GM03348 (cell line): ENCODE measurements at places on chromosomes 11 and 22.

GRCh38 chr22:30829901-30830550, 135.4 kb downstream of the OSBP2 start:
- DNase-seq = peak; percentile 84

DNA sequence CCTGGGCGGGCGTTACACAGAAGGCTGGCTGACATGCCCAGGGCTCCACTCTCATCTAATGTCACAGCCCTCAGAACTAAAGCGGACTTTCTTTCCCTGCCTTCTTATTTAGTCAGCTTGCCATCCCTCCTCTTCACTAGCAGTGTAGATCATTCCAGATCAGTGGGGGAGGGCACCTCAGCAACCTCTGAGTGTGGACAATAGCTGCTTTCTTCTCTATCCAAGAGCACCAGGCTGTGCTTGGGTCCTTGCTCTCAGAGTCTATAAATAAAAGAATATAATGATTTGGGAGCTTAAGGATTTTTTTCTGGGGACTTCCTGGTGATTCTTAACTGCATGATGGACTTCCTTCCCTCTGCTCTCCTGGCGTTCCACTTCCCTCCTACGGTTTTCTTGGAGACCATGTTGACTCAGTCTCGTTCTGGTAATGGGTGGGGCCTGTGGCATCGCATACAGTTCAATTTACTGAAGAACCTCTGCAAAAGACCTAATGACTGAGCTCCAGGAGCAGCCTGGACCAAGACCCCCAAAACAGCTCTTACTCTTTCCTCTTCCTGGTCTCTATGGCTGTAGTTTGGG, 2.9 kb upstream of the HMBS start:
- no peak for DNase-seq

DNA sequence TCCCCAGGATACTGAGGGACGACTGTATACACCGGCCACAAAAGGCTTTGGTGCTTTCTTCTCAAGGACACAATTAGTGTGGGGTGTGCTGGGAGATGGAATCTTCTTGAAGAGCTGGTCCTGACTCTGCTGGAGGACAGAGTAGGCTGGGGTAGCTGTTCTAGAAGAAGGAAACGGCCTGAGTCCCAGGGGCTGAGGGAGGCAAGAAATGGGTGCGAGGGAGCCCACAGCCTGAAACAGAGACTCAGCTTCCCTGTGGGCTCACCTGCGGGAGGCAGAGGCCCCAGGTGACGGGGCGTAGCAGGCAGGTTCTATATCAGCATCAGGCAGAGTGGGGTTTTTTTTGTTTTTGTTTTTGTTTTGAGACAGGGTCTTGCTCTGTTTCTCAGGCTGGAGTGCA, 36.6 kb downstream of the PARVG start:
- no peak for DNase-seq

DNA sequence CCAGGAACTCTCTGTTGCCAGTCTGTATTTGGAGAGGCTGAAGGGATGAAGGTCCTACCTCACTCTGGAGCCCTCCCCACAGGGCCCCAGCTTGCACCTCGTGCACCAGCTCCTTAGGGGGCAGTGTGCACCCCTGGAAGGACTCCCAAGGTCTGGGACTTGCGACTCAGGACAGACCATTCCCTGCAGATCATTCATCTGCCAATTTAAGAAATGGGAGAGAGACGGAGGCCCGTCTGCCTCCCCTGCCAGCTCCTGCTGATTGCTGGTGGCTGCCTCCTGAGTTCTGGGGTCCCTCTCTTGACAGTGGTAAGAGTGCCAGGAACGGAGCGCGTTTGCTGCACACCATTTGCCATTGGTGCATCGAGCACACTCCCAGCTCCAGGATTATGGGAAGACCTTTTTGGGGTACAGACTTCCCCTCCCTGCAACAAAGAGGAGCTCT, 27.4 kb upstream of the MALAT1 start:
- peak; percentile 72 for DNase-seq

DNA sequence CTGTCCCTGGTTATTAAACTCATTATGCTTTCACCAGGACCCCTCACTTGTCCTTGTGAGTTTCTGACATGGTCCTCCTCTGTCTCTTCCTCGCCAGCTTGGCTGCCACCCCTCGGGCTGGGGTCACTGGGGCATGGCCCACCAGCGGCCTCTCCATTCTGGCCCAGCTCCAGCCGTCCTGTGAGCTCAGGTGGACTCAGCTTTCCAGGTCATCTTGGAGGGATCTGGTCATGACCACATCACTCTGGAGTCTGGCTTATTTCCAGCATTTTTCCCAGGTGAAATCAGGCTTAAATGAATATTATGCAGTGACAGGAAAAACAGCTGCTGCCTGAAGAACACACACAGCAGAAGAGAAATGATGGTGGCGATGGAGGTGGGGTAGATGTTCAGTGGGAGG, 224.5 kb downstream of the ADAMTS15 start:
- DNase-seq = no peak

DNA sequence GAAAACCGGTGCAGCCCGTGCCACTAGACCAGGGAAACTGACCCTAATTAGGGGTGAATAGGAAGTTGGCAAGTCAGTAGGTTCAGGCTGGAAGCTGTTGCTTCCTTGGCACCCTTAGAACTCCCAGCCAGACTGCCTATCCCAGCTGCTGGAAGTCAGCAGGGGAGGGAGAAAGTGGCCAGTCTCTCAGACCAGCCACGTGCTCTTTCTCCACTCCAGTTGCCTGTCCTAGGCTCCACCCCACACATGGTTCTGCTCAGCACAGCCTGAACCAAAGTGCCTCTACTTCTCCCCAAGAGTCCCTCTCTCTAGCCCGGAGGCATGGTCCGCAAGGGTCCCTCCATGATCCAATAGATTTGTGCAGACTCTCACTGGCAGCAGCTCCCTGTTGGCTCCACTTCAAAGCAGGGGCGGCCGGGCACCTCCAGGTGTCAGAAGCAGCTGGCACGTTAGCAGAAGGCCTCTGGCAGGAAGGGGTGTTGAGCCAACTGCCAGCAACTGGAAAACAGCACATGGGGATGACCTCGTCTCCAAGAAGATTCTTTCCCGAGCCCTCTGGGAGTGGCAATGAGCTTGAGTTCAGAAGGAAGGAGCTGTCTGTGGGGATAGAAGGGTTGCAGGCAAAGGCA, 27.7 kb downstream of the ARFGAP2 start:
- peak; percentile 62 for DNase-seq

DNA sequence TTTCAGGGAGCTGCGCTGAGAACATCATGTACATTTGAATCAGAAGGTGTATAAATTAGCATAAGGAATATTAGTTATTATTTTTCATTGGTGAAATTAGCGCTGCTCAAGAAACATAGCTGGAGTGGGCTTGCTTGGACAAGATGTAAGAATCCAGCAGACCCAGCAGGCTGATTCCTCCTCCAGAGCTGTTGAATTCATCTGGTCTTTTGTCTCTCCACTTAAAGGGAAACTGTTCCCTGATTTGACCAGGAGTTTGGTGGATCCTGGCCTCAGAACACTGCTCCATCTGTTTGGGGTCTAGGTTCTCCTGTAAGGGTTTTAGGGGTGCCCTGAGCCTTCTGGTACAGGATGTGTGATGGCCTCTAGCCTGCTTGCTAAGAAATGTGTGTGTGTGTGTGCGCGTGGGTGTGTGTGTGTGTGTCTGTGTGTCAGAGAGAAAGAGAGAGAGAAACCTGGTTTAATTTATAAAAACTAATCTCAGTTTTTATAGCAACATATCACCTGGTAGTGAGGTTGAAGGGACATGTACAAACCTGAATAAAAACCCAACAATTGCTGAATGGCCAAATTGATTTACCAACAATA, 8.3 kb upstream of the SORL1 start:
- DNase-seq = no peak

DNA sequence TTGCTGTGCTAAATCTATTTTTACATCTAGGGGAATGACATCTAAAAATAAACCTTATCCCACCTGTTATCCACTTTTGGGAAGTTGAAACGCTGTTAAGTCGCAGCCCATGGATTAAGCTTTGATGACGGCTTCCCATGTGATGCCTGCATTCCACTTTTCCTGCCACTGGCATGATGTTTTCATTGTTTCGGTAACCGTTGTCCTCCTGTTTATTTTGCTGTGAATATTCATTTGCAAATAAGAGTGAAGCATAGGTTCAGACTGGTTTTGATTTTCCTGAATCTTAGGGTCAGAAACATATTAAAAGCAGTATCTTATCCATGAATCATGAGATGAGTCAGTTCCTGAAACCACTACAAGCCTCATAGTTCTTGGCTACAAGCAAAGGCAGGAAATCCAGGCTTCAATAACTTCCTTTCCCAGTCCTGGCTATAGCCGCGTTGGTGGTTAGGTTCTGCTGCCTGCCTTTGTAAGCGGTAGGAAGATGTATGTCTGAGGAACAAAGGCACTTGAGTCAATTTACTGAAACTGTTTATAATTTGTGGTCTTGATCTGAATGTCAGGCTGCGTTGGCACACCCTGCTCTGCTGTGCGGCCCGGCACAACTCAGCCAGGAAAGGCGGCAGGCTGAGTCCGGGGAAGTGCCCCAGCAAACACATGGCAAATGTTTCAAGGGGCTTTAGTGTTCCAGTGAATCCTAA, 19.4 kb downstream of the TEAD1 start:
- peak; percentile 87 for DNase-seq

GRCh38 chr22:23058063-23058462, 12.3 kb upstream of the GNAZ start:
- DNase-seq = no peak

GRCh38 chr11:70669871-70670675, 271.7 kb downstream of the CTTN start:
- DNase-seq = no peak

DNA sequence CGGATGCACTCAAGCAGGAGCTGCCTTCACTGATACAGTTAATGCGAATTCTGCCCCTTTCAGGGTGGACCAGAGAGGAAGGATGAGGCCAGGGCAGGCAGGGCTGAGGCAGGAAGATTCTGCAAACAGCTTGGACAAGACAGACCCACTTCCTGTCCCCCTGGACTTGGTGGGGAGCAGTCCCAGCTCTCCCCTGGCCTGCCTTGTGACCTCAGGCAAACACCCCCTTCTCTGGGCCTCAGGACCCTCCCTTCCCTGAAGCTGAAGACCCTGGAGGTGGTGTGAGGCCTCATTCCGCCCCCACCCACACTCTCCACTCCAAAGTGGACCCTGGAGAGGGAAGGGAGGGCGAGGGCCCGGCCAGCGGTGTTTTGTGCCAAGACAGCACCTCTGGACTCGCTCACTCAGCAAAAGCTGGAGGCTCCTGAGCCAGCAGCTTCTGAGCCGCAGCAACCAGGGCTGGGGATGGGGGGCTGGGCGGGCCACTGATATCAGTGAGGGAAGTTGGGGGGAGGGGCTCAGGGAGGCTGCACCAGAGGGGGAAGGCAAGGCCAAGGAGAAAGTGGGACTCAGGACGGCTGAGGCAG, 8.5 kb downstream of the RAB3IL1 start:
- no peak for DNase-seq
